ENCODE measurements at places on chromosomes 16 and 17. TPM values are rescaled to one million over a fixed set of nuclear protein-coding genes. Genes with fewer than 3 reads are reported as not detected.
A peak's percentile ranks its signal among the peaks of the same experiment; 100 is the strongest.

DNA sequence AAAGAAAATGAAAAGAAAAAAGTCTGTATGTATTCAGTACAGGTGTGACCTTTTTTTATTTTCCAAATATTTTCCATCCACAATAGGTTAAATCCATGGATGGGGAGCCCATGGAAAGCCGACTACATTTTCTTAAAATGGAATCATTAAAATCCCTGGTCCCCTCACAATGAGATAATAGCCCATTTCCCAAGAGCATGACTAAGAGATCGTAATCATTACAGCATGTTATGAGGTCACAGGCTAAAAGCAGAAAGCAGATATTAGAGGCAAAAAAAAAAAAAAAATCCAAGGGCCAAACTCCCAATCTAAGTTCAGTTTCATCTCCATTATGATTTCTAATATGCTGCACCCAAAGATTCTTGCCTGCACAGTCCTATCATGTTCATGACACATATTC is 44.7 kb downstream of the CYTH1 start:
- peak; percentile 46 for DNase-seq

DNA sequence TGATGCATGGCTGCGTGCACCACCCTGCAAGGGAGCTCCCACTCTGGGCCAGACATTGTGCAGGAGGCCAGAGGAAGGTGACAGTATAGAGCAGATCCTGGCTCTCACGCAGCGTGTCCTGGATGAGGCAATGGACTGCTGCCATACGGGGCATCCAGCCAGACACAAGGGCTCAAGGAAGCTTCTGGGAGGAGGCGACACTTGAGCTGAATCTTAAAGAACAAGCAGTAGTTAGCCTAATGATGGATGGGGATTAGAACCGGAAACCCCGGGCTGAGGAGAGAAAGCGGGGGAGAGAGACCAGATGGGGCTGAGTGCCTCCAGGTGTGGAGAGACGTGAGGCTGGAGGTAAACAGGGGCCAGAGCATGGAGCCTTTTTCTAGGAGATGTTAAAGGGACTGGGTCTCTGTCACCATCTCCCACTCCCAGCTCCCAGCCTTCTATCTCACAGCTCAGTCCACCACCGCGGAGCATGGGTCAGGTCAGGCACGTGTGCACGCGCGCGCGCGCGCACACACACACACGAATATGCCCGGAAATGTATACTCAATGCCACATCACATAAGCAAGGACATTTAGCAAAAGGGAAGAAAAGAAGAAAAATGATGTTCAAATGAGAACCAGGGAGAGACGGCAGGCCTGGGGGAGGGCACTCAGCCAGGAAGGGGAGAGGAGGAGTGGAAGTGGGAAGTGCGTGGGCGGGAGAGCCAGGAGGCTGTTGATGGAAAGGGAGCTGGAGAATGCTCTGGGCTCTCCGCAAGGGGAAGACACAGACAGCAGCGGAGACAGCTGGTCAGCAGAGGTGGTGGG is 46.3 kb downstream of the CCDC42 start:
- peak; percentile 79 for DNase-seq

DNA sequence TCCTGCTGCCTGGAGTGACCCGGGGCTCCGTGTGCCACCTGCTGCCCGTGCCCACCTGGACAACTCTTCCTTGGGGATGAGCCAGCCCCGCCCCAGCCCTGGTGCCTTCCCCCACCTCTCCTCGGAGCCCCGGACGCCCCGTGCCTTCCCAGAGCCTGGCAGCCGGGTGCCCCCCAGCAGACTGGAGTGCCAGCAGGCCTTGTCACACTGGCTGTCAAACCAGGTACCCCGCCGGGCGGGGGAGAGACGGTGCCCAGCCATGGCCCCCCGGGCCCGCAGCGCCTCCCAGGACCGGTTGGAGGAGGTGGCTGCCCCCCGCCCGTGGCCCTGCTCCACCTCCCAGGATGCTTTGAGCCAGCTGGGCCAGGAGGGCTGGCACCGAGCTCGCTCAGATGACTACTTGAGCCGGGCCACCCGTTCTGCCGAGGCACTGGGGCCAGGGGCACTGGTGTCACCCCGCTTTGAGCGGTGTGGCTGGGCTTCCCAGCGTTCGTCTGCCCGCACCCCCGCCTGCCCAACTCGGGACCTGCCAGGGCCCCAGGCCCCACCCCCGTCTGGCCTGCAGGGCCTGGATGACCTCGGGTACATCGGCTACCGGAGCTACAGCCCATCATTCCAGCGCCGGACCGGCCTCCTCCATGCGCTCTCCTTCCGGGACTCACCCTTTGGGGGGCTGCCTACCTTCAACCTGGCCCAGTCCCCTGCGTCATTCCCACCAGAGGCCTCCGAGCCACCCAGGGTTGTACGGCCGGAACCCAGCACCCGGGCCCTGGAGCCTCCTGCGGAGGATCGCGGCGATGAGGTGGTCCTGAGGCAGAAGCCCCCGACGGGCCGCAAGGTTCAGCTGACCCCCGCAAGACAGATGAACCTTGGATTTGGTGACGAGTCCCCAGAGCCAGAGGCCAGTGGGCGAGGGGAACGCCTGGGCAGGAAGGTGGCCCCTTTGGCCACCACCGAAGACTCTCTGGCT is 38.4 kb downstream of the ARHGAP23 start:
- no peak for DNase-seq

Gene PLA2G10
- 3.2 TPM for polyA plus RNA-seq

- DNase-seq, result peak; percentile 49
Measured at GRCh38 chr16:24853830-24854229, 8.1 kb downstream of the SLC5A11 start.

- no peak for DNase-seq
Measured at GRCh38 chr17:2691965-2692780, 19.4 kb downstream of the CLUH start.

DNA sequence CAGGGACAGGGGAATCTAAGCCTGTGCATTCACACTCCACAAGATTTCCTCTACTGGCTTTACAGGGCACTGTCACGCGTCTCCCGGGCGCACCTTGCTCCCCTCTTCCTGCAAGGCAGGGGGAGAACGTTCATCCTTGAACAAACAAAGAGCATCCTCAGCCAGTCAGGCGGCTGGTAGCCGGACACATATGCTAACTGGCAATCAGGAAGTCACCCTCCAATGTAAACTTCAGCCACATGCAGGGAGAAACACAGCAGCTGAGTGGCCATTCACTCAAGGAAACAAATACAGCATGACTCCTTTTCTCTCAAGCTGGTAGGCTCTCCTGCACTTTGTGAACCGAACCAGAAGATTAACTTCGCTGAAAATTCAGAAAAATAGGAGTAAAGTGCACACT is 10.8 kb upstream of the HSBP1 start:
- DNase-seq, result no peak

DNA sequence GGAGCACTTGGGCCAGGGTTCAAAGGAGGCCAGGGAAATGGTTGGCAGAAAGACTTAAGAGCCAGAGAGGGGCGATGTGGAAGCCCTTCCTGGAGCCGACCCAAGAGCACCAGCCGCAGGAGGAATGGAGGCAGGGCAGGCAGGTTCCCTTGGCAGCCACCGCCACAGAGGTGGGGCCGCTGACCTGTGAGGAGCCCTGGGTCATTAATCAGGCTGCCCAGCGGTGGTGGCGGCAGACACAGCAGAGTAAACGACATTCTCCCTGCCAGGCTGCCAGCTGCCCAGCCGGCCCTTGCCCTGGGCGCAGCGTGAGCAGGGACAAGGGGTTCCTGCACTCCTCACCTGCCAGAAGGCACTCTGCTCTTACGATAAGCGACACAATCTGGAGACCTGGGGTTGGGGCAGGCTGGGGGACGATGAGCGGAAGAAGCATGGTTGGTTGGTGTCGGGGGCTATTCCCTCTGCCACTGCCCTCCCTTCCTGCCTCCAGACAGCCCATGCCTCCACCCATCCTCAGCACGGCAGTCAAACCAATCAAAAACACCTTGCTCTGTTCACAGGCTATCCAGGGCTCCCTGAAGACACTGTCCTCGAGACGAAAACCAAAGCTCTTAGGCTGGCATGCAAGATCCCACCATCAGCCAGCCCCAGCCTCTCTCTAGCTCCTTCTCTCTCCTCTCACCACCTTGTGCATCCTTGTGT is 40.9 kb downstream of the PLXDC1 start:
- no peak for DNase-seq

Gene CLEC3A
- polyA plus RNA-seq, result 3.5 TPM

Gene HSD17B1
- polyA plus RNA-seq, result 4.8 TPM

Gene SPN
- 0.57 TPM for polyA plus RNA-seq

DNA sequence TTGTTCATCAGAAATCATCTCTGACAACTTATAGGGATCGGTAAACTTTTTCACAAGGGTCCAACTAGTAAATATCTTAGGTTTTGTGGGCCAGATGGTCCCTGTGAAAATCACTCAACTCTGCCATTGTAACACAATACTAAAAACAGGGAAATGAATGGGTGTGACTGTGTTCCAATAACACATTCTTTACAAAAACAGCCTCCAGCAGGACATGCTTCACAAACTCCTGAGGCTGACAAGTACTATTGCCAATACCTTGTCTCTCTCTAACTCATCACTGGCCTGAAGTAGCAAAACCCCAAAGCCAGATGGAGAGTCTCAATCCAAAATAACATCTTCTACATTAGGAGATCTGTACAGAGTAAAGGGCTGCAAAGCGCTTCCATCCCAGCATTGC is 312.3 kb downstream of the TOX3 start:
- DNase-seq, result no peak

DNA sequence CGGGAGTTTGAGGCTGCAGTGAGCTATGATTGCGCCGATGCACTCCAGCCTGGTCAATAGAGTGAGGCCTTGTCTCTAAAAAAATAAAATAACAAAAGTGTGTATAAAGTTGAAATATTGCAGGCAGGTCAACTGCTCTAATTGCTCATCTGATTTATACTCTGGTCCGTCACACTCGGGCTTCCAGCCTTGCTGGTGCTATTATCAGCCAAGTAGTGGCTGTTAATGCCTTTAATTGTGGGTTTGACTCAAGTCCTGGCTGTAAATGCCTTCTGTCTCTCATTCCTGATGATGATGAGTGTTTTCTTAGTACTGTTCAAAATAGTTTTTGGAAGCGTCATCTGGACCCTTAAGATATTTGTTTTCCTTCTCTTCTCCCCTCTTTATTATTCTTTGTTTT is 18.4 kb downstream of the SYT17 start:
- no peak for DNase-seq

DNA sequence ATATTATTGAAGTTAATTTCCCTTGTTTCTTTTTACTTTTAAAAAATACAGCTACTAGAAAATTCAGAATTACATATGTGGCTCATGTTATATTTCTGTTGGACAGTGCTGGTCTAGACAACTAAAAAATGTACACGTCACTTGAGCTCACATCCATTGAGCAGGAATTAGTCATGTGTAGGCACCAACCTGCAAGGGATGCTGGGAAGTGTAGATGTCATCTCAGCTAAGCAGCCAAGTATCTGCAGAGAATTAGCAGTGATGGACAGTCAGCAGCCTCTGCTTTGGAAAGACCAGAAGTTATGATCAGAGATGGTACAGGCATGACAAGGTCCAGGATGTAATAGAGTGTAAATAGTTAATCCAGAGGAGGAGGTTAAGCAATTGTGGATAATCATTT is 87.1 kb upstream of the HS3ST2 start:
- DNase-seq, result no peak

Gene CDRT15
- not detected for polyA plus RNA-seq

GRCh38 chr16:22191532-22192260 is 14.4 kb upstream of the EEF2K start:
- peak; percentile 39 for DNase-seq

GRCh38 chr16:15491411-15491810 is 57.0 kb downstream of the BMERB1 start:
- DNase-seq, result no peak

Gene AKTIP
- polyA plus RNA-seq, result 24.3 TPM

DNA sequence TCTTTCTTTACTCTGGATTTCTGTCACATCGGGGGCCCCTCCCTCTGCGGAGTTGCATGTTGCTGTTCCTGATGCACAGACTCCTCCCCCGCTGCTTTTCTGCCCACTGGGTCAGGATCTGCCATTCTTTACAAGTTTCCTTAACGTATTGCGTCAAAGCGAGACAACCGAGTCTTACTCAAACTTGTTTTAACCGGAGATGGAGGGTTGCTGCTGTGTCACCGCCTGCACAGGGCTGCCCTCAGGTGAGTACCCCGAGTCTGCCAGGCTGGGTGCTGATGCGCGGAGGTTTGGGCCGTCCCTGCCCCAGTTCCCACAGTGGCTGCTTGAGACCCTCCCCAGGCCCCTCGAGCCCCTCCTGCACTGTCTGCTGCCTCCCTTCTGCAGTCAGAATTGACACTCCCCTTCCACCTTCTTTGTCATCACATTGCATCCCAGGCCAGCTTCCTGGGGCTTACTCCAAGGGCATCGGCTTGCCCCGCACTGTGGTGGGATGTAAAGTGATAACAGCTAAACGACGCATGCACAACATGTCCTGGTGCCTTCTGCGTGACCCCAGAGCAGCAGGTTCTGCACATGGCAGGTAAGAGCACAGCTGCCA is 19.3 kb downstream of the CARHSP1 start:
- no peak for DNase-seq

- no peak for DNase-seq
Measured at GRCh38 chr16:86203557-86204275, 304.8 kb downstream of the IRF8 start.

GRCh38 chr17:79464318-79465010 is 146.4 kb downstream of the RBFOX3 start:
- DNase-seq, result no peak

DNA sequence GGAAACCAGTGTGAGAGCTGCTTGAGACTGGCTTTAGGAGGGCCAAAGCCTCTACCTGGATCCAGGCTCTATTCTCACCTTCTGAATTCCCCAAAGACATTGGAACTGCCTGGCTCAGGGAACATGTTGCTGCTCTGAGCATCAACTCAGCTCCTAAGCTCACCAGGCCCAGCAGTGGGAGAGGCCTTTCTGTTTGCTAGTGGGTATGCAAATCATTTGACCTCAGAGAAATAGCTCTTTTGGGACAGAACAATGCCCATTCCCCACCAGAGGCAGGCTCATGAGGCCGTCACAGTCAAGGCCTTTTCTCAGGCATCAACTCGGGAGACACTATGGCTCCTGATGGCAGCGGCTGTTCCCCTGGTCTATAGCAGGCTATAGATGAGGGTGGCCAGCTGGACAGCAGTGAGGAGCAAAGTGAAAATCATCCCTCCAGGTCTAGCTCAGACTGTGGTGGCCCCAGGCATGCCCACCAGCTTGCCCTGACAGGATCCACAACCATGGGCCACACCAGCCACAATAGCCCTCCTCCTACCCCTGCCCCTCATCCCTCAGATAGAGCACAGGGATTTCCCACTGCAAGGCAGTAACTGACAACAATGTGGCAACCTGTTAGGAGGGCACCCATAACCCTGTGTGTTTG is 30.4 kb upstream of the GFOD2 start:
- DNase-seq, result no peak

GRCh38 chr16:65600629-65601028 is 478.8 kb upstream of the CDH11 start:
- DNase-seq, result no peak
